Esophagus muscularis mucosa (tissue), 4 donors: ENCODE measurements at places on chromosomes 5 and 9. TPM values are rescaled to one million over a fixed set of nuclear protein-coding genes. Genes with fewer than 3 reads are reported as not detected.

DNA sequence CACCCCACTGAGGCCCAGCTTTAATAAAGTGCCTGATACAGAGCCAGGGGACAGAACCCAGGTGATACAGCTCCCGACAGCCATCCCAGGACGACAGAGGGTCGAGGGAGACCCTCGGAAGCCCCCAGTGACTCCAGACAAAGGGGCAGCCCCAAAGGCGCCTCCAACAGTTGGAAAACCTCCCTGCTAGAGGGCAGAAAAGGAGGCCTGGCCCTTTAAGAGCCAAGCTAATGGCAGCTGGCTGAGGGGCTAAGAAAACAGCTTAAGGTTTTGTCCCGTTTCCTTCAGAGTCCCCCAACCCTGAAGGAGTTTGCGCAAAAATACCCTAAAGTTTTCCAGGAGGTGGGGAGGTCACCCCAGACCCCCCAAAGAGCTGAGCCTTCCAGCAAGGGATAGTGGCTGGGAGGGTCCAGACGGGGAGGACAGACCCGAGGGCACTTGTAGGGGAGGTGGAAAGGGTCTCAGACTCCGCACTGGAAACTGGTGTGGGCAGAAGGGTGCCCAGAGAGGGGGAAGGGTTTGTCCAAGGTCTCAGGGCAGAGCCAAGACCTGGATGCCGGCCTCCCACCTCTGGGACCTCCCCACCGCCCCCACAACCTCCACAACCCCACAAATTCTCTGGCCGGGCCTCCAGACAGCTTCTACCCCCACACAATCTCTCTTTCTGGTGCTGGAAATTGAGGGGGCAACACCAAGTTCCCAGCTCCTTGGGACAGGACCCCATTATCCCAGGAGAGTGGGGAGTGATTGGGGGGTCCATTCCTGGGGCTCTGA is 8.2 kb upstream of the AK1 start:
- H3K27me3 ChIP-seq, result no peaks in the 10 kb centered on the region
- peaks cover 62% of the 10 kb centered on the region for H3K36me3 ChIP-seq
- no peak for DNase-seq
- peaks cover 18% of the 10 kb centered on the region for H3K4me1 ChIP-seq

The PCDHA11 gene
- 0.17 TPM for total RNA-seq

DNA sequence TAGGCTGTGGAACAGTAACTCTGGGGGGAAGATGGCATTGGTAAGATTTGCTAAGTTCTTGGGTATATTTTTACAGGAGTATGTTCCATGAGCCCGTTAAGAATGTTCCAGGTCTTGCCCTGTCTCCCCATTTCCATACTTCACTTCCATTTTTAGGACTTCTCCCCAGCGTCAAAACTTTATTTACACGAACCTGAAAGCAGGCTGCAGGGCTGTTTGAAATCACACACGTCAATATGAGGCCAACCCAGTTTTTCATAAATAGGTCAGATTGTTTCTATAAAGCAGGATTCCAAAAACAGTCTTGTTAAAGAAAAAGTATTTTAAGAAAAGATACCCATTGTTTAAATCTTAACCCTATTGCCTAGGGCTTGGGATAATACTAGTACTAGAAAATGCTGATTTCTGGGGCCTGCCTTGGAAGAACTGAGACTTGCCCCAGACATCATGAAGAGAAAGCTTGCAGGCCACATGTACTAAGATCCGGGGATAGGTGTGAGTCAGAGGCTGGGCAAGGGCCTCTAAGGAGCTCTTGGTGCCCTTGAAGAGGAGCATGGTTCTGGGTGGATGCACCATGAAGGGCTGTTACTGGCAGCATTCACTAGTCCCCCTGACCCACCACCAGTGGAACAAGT is 24.2 kb downstream of the TRIO start:
- H3K36me3 ChIP-seq, result no peaks in the 10 kb centered on the region
- DNase-seq, result no peak
- no peak overlapping the region for H3K4me3 ChIP-seq
- peak overlapping the region; percentile 53 for H3K27ac ChIP-seq
- no peaks in the 10 kb centered on the region for H3K27me3 ChIP-seq
- peaks cover 50% of the 10 kb centered on the region for H3K4me1 ChIP-seq

DNA sequence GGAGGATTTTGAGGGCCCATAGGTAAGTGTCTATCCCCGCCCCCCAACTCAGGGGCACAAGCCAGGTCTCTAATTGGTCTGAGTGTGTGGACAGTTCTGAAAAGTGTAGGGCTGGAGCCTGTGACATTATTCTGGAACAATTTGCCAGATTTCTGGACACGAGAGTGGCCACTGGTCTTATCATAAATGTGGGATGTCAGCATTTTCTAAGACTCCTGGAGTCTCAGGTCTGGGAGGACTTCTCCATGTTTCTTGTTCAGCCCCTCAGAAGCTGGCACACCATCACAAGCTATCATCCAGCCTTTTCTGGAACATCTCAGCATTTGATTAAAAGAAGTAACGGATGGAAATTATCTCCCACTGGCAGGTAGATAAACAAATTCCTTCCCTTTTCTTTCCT is 141.4 kb downstream of the SEC61B start:
- H3K4me3 ChIP-seq, result no peak overlapping the region
- no peaks in the 10 kb centered on the region for H3K27me3 ChIP-seq
- peaks cover 9% of the 10 kb centered on the region for H3K4me1 ChIP-seq
- no peaks in the 10 kb centered on the region for H3K36me3 ChIP-seq

The SPATA6L gene
- total RNA-seq, result 1.3 TPM

The PCDHGB5 gene
- total RNA-seq, result 4.8 TPM

The NTRK2 gene
- total RNA-seq, result 6.0 TPM

GRCh38 chr5:9278921-9279603 is 266.8 kb downstream of the SEMA5A start:
- no peak overlapping the region for H3K27ac ChIP-seq
- no peak for DNase-seq
- no peaks in the 10 kb centered on the region for H3K4me1 ChIP-seq
- H3K4me3 ChIP-seq, result no peak overlapping the region
- no peaks in the 10 kb centered on the region for H3K36me3 ChIP-seq

The CD274 gene
- total RNA-seq, result 0.65 TPM

The FAM153A gene
- 3.3 TPM for total RNA-seq

The LARP1 gene
- total RNA-seq, result 83.9 TPM

The GDA gene
- total RNA-seq, result not detected

- no peak for DNase-seq
- no peaks in the 10 kb centered on the region for H3K36me3 ChIP-seq
- H3K4me1 ChIP-seq, result no peaks in the 10 kb centered on the region
- no peak overlapping the region for H3K4me3 ChIP-seq
- H3K27me3 ChIP-seq, result no peaks in the 10 kb centered on the region
Measured at GRCh38 chr5:29498860-29499259, 1694.6 kb upstream of the CDH6 start.

The SLC25A2 gene
- total RNA-seq, result 0.23 TPM

GRCh38 chr5:113333411-113333810 is 101.4 kb downstream of the TSSK1B start:
- H3K36me3 ChIP-seq, result no peaks in the 10 kb centered on the region
- H3K27me3 ChIP-seq, result no peaks in the 10 kb centered on the region
- H3K27ac ChIP-seq, result no peak overlapping the region
- H3K4me1 ChIP-seq, result peaks cover 10% of the 10 kb centered on the region
- H3K4me3 ChIP-seq, result no peak overlapping the region
- no peak for DNase-seq

The PCDHGA11 gene
- 5.1 TPM for total RNA-seq

DNA sequence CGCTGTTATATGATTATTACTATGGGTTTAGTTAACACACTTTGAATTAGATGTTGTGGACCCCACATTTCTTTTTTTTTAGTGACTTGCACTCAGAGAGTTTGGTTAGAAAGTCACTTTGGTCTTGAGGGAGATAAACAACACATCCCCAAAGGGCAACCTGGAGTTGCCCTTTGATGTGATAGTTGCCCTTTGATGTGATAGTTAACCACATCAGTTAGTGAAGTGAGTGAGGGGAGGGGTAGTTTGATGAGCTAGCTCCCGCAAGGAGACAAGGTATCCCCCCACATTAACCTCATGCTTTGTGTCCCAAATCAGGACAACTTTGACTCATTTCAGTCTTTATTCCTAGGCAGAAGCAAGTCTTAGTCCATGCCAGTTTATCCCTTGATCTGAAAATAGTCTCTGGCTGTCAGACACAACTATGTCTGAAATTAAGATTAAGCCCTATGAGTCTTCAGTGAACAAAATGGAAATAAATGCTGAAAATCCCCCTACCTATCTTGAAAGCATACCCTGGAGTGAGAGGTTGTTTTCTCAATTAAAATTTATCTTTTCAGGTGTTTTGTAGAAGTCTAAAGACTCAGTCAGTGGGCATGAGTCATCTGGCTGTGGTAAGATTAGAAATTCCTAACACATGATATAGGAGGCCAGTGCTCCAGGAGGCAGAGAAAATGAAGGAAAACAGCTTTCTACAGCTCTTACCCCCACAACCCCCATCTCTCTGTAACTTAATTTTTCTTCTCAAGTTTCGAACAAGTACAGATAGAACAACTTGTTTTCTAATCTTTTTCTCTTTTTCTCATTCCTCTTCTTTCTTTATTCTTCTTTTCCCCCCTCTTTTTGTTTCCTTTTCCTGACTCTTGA is 208.9 kb upstream of the DMRTA1 start:
- H3K4me1 ChIP-seq, result no peaks in the 10 kb centered on the region
- H3K36me3 ChIP-seq, result no peaks in the 10 kb centered on the region
- no peak overlapping the region for H3K4me3 ChIP-seq
- no peak overlapping the region for H3K27ac ChIP-seq
- H3K27me3 ChIP-seq, result no peaks in the 10 kb centered on the region

- no peak for DNase-seq
- no peak overlapping the region for H3K4me3 ChIP-seq
- no peaks in the 10 kb centered on the region for H3K36me3 ChIP-seq
- no peaks in the 10 kb centered on the region for H3K27me3 ChIP-seq
Measured at GRCh38 chr5:144549580-144549979, 378.9 kb downstream of the KCTD16 start.

DNA sequence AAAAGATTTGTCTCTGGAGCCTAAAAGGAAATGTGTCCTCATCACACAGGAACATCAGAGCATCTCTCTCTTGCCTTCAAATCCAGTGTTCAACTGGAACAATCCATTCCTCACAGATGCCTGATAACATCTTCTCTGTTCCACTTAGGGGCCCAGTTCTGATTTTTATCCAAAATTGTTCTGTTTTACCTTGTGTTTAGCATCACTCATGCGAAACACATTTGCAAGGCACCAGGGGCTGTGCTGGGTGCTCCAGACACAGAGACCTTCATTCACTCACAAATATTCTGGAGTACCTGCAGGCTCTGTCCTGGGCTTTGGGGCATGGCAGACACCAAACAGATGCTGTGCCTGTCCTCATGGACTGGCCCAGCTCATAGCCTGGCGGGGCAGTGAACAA is 13.8 kb downstream of the GABBR2 start:
- no peak for DNase-seq
- H3K27ac ChIP-seq, result no peak overlapping the region
- H3K4me1 ChIP-seq, result no peaks in the 10 kb centered on the region
- H3K27me3 ChIP-seq, result no peaks in the 10 kb centered on the region
- no peak overlapping the region for H3K4me3 ChIP-seq

The VDAC1 gene
- 113 TPM for total RNA-seq

The BHMT2 gene
- total RNA-seq, result 44.2 TPM

GRCh38 chr9:95509851-95510708 is 6.7 kb downstream of the PTCH1 start:
- peak overlapping the region; percentile 87 for H3K4me3 ChIP-seq
- H3K4me1 ChIP-seq, result peaks cover 29% of the 10 kb centered on the region
- no peaks in the 10 kb centered on the region for H3K36me3 ChIP-seq
- DNase-seq, result no peak

- H3K4me3 ChIP-seq, result no peak overlapping the region
- no peaks in the 10 kb centered on the region for H3K27me3 ChIP-seq
- H3K27ac ChIP-seq, result no peak overlapping the region
- no peaks in the 10 kb centered on the region for H3K36me3 ChIP-seq
Measured at GRCh38 chr5:99926463-99926862, 608.7 kb upstream of the FAM174A start.

DNA sequence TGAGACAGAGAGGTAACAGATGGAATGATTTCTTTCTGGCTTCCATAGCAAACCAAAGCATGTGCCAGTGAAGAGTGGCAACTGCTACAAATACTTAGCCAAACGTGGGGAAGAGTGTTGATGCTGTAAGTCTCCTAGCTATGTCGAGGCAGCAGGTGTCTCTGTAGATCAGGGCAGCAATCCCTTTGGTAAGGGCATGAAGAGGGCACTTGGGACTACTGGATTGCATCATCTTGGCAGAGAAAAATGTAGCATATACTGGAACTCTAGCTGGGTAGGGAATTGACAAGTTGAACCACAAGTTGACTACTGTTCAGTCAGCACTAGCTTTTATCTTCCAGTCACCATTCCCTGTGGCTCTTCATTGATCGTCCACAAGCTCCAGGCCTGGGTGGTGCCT is 75.8 kb downstream of the GHR start:
- no peaks in the 10 kb centered on the region for H3K36me3 ChIP-seq
- no peak overlapping the region for H3K27ac ChIP-seq
- H3K4me1 ChIP-seq, result peaks cover 36% of the 10 kb centered on the region
- H3K27me3 ChIP-seq, result no peaks in the 10 kb centered on the region
- DNase-seq, result no peak

The HK3 gene
- total RNA-seq, result 4.2 TPM

GRCh38 chr5:14503681-14504331 is 77.8 kb upstream of the OTULINL start:
- no peak overlapping the region for H3K4me3 ChIP-seq
- no peaks in the 10 kb centered on the region for H3K27me3 ChIP-seq
- H3K36me3 ChIP-seq, result peaks cover 93% of the 10 kb centered on the region
- no peak overlapping the region for H3K27ac ChIP-seq
- no peaks in the 10 kb centered on the region for H3K4me1 ChIP-seq

DNA sequence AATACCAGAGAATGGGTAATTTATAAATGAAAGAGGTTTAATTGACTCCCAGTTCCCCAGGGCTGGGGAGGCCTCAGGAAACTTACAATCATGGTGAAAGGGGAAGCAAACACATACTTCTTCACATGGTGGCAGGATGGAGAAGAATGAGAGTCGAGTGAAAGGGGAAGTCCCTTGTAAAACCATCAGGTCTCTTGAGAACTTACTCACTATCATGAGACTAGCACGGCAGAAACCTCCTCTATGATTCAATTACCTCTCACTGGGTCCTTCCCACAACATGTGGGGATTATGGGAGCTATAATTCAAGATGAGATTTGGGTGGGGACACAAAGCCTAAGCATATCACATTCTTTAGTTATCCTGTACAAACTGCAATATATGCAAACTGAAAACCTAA is 609.4 kb downstream of the MTRR start:
- no peak for DNase-seq
- no peaks in the 10 kb centered on the region for H3K36me3 ChIP-seq
- H3K4me3 ChIP-seq, result no peak overlapping the region
- no peak overlapping the region for H3K27ac ChIP-seq

The ESM1 gene
- total RNA-seq, result not detected

- no peaks in the 10 kb centered on the region for H3K27me3 ChIP-seq
- peaks cover 7% of the 10 kb centered on the region for H3K4me1 ChIP-seq
- no peak overlapping the region for H3K27ac ChIP-seq
- no peaks in the 10 kb centered on the region for H3K36me3 ChIP-seq
- no peak for DNase-seq
- no peak overlapping the region for H3K4me3 ChIP-seq
Measured at GRCh38 chr5:123119334-123119986, 30.4 kb downstream of the PRDM6 start.

GRCh38 chr5:756865-757345 is 27.6 kb downstream of the ZDHHC11B start:
- H3K27me3 ChIP-seq, result no peaks in the 10 kb centered on the region
- H3K27ac ChIP-seq, result peak overlapping the region; percentile 80
- H3K4me3 ChIP-seq, result no peak overlapping the region
- peaks cover 39% of the 10 kb centered on the region for H3K4me1 ChIP-seq
